KBM-7 (cell line): ENCODE measurements at places on chromosomes 3 and 15.

GRCh38 chr3:197297002-197297401 lies 1.4 kb downstream of the DLG1 start:
- no peak for DNase-seq

GRCh38 chr3:181486141-181486885 lies 225.4 kb upstream of the SOX2 start:
- no peak for DNase-seq

GRCh38 chr15:48862705-48863104 lies 15.2 kb upstream of the EID1 start:
- no peak for DNase-seq

DNA sequence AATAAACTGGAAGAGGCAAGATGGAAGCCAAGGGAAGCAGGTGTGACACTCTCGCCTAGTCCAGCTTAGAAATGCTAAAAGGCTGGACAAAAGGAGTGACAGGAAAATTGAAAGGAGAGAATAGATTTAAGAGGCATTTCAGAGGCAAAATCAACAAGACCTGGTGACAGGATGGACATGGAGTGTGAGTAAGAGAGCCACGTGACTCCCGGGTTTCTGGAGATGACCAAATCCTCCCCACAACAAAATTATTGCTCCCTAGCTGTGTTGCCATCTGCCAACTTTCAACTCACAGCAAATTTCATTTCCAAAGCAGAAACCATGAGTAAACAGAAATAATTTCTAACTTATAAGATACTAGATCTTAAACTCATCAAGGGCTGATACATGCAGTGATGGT lies 52.6 kb downstream of the MTHFS start:
- DNase-seq, result no peak

GRCh38 chr15:57668016-57668415 lies 38.5 kb upstream of the POLR2M start:
- DNase-seq, result no peak

- DNase-seq, result no peak
Observed at GRCh38 chr3:197328198-197328597, 29.8 kb upstream of the DLG1 start.

DNA sequence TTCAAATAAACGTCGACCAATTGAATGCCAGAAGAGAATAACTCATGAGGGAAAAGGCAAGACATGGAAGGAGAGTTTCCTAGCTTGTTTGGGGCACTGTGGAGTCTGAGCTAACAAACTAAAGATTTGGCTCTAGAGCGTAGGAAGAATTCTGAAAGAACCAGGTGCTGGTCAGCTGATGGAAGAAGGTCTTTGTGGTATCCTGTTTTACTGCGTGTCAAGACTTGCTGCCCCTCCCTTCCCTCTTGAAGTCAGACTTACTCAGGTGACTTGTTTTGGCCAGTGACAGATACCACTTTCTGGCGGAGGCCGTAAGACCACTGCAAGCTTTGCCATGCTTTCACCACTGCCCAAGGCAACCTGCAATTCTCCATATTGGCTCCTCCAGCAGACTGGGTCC lies 673 bp upstream of the HCLS1 start:
- no peak for DNase-seq

- DNase-seq, result no peak
Observed at GRCh38 chr15:51286816-51287215, 51.6 kb downstream of the CYP19A1 start.

DNA sequence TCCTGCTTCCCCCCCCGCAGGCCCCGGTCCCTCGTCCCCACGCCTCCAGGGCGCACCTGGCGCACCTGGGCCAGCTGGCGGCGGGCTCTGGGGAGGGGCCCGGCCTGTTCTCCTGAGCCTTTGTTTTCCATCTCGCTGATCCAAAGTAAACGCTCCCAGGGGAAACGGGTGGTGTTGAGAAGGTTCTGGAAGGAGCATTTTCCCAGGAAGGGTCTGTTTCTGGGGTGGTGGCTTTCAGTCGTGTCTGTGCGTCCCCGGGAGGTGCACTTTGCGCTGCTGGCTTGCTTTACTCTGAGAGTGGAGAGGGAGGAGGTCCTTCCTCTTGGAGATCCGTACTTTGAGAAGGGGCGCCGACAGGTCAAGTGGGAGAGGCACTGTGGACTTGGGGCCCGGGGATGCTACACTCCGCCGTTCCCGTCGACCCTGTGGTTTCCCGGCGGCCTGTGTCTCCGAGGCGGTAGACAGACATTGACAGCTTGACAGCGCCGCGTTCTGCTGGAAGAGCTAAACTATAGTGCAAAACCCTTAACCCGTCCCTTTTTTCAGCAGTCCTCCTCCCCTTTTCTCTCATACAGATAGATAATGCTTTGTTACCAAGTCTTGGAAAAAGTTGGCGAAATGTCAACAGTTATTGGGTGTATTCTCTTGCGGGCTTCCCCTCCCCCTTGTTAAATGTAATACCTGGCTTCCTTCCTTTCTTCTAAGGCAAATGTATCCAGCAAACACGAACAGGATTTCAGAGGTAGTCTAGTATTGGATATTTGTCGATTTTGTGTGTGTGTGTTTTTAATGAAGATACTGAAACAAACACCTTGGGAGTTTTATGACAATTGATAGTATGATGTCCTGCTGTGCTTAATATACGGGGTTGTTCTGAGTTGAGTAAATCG lies 6.5 kb downstream of the TPM1 start:
- DNase-seq, result peak; percentile 70

DNA sequence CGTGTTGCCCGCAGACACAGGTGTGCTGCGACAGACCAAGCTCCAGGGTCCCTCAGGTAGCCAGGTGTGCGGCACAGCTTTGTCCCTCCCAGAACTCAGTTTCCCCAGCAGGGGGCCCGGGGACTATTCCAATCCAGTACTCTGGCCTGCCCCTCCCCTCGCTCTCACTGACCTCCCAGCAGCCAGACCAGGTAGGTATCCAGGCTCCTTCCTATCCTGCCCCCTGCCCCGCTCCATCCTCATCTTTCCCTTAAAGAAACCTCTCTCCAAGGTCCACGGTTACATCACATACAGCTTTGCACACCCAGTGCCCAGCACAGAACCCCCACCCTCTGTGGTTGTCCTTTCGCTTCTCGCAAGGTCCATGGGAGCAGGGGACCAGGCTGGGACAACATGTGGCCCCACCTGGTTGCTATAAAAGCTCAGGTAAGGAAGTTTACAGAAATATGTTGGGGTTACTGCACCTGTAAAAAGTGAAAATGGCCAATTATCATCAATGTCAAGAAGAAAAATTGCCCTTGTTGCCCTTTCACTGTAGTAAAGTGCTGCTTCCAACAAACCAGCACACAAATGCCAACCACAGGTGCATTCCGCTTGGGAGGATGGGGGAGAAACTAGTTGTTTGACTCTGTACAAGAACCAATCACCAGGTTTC lies 7.3 kb upstream of the CYP11A1 start:
- no peak for DNase-seq

DNA sequence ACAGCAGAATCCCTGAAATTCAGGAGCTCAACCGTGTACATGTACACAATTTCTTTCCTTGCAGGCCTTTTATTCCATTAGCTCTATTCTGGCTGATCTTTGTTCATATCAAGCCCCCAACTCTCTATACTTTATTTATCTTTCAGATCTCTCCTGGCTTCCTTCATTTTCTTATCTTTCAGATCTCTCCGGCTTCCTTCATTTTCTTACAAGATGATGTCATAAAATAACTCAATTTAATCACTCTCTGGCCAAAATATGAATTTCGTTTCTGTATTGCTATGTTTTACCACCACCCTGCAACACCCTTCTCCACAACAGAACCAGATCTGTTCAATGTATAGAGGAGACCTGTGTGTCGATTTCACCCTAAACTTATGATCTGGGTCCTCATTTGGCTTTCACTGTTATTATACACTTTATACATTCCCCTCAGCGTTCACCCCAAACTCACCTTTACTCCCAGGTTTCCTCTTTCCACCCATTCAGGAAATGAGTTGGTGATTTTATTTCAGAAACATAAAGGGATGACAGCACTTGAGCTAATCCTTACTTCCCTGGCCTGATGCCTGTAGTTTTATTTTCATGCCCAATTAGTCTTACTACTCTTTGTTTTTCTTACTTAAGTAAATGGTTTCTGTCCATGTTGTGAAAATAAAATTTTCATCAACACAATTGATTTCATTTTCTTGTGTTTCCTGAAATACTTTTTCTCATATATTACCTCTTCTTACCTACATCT lies 195.5 kb downstream of the BCHE start:
- DNase-seq, result no peak

GRCh38 chr3:29646043-29646442 lies 365.2 kb downstream of the RBMS3 start:
- no peak for DNase-seq

GRCh38 chr15:51932161-51932560 lies 39.4 kb downstream of the LEO1 start:
- DNase-seq, result no peak

GRCh38 chr15:70376031-70376928 lies 278.6 kb upstream of the TLE3 start:
- DNase-seq, result no peak

DNA sequence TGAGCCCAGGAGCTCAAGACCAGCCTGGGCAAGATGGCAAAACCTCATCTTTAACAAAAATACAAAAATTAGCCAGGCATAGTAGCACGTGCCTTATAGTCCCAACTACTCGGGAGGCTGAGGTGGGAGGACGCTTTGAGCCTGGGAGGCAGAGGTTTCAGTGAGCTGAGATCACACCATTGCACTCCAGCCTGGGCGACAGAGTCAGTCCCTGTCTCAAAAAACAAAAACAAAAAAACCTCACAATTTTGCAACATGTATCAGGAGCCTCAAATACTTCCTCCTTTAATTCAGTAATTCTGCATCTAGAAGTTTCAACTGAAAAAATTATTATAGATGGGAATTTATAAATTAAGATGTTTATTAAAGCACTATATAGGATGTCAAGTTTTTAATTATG lies 1.1 kb downstream of the MRPL47 start:
- DNase-seq, result peak; percentile 16
